NCI-H526 treated with DMSO at 0.1 percent for 48 hours (cell line): ENCODE measurements at places on chromosomes 5 and 9.

DNA sequence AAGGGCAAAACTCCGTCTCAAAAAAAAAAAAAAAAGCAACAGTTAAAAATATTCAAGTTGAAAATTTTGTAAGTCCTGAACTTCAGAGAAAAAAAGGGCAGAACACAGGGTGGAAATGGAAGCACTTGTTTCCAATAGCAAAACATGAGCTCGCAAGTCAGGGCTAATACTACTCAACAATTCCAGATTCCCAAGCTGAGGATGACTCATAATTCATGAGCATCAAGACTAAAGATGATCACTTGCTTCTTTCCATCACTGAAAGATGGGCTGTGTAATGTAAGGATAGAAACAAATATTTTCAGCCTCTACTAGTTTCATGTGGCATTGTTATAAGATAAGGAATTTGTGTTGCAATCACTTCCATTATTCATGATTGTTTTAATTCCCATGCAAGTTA, 33.5 kb upstream of the FST start:
- no peak for DNase-seq

GRCh38 chr5:135916638-135917263, 21.1 kb upstream of the IL9 start:
- DNase-seq, result no peak

GRCh38 chr5:149168276-149168906, 27.1 kb downstream of the ABLIM3 start:
- DNase-seq, result no peak

GRCh38 chr5:170221327-170221741, 11.5 kb upstream of the C5orf58 start:
- DNase-seq, result peak; percentile 39

GRCh38 chr9:117363006-117363405, 51.9 kb downstream of the ASTN2 start:
- no peak for DNase-seq

- DNase-seq, result peak; percentile 67
Measured at GRCh38 chr5:150486402-150487198, 21.3 kb upstream of the NDST1 start.

GRCh38 chr5:135127439-135128240, 93.6 kb upstream of the PITX1 start:
- no peak for DNase-seq

GRCh38 chr5:178279723-178280438, 47.3 kb upstream of the PHYKPL start:
- peak; percentile 4 for DNase-seq

- no peak for DNase-seq
Measured at GRCh38 chr9:93818827-93819472, 136.2 kb downstream of the BARX1 start.

DNA sequence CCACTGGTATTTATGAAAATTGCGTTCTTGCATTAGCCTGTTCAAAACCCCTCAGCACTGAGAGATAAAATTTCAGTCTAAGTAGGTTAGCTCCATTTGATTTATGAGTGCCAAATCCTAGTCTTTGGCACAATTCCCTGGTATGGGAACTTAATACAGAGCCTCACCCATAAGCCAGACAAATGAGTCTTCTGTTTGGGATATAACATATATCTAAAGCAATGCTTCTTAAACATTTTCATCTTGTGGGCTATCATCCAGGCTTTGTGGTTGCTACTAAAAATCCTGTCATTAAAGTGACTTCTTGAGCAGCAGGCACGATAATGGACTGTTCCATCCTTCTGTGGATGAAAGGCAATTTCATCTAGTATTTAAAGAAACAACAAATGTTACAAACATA, 419.5 kb upstream of the ACTBL2 start:
- DNase-seq, result no peak

- DNase-seq, result no peak
Measured at GRCh38 chr9:92726971-92727715, 37.5 kb downstream of the BICD2 start.

DNA sequence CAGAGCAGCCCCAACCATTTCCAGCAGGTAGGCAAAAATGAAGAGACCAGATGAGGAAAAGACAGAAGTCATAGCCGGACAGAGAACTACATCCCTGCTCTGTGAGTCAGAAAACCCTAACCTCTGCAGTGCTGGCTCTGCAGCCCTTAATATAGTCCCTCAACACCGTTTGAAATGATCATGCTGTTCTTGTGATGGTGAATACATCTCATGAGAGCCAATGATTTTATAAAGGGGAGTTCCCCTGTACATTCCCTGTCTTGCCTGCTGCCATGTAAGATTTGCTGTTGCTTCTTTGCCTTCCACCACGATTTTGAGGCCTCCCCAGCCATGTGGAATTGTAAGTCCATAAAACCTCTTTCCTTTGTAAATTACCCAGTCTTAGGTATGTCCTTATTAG, 216.8 kb upstream of the RFX3 start:
- DNase-seq, result no peak

- no peak for DNase-seq
Measured at GRCh38 chr5:53508125-53508524, 27.7 kb downstream of the FST start.

DNA sequence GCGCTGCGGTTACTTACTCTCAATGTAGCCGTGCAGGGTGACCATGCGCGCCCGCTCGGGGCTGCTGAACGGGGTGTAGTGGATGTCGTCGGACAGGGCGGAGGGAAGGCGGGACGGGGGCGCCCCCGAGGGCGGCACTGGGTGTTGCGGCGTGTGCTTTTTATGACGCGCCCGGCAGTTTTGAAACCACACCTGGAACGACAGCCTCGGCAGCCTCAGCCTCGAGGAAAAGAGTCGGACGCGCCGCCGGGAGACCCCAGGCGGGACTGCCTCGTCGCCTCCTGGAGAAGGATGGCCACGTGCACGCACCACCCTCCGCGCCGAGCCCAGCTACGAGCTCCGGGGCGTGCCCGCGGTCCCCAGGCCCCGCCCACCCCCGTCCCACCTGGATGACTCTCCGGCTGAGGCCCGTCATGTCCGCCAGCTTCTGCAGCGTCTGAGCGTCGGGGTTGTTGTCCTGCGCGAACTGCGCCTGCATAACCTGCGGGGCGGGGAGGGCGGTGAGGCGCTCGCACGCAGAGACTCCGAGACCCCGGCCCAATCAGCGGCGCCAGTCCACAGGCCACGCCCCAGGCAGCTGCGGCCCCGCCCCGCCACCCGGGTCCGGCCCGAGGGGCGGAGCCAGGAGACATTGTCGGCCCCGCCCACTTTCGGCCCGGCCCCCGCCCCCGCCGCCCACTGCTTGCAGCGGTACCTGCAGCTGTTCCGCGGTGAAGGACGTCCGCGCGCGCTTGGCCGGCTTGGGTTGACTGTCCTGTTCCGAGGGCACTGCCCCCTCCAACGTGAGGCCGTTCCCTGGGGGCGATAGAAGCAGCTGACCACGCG, 15.0 kb downstream of the LHX6 start:
- peak; percentile 67 for DNase-seq

DNA sequence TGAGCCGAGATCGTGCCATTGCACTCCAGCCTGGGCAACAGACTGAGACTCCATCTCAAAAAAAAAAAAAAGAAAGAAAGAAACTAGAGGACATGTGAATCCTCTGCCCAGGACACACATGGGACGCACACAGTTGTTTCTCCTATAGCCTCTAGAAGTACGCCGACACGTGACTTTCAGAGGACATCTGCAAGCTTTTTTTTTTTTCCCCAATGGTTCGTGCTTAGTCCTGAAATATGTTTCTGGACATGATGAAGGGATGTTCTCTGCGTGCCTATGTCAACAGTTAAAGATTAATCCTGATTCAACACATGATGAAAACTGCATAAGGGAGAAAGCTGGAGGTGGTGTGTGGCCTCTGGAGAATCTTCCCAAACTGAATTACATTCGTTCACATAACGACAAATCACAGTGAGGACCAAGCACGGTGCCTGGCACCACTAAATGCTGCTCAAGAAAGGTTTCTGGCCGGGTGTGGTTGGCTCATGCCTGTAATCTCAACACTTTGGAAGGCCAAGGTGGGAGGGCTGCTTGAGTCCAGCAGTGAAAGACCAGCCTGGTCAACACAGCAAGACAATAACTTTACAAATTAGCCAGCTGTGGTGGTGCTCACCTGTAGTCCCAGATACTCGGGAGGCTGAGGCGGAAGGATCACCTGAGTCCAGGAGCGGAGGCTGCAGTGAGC, 9.8 kb downstream of the COL23A1 start:
- DNase-seq, result no peak

- DNase-seq, result no peak
Measured at GRCh38 chr5:150124111-150124557, 31.5 kb downstream of the PDGFRB start.

DNA sequence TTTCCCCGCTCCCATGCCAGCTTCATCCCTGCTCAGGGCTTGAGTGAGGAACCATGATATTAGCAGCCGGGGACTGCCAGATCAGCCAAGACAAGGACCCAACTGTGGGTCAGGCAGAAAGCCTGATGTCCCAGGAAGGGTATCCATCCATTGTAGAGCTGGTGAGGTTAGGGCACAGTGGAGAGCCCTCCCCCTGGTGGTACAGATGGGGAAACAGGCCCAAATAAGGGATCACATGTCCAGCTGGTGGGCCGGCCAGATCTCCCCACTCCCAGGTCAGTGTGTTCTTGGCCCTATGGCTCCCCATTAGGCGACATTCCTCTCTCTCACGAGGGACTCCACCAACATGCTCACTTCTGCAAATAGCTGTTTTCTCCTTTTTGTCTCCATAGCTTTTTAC, 9.0 kb downstream of the CDX1 start:
- no peak for DNase-seq

DNA sequence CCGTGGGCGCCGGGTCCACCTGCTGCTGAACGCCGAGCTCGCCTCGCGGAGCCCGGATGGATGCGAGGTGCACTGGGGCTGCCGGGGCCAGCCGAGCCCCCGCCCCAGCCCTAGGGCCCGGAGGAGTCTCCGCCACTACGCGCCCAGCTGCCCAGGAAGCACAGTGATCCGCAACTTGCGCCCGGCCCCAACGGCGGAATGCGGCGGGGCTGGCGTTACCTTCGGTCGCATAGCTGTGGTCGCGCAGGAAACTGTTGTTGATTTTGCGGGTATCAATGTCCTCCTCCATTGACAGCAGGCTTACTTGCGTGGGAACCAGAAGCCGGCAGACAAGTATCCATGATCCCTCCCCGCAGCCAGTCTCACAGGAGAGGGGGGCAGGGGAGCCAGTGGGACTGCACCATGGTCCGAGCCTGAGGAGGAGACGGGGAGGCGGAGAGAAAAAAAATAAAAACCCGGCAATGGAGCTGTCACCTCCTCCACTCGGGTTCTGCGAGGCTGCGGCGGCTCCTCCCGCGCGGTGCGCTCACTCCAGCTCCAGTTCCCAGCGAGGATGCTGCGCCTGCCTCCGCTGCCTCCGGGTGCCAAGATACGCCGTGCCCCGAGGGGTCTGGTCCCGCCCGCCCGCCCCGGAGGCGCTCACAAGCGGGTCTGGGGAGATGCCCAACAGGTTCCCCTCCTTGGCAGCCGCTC, 628 bp downstream of the PPP2R2B start:
- DNase-seq, result no peak

- DNase-seq, result no peak
Measured at GRCh38 chr5:10747678-10748622, 13.1 kb downstream of the DAP start.

GRCh38 chr9:95088421-95089161, 228.9 kb downstream of the FANCC start:
- DNase-seq, result no peak

GRCh38 chr5:90014420-90014819, 395.1 kb downstream of the CETN3 start:
- no peak for DNase-seq

- no peak for DNase-seq
Measured at GRCh38 chr5:132253452-132254320, 3.8 kb upstream of the PDLIM4 start.
